ENCODE measurements at places on chromosomes 4 and X.

DNA sequence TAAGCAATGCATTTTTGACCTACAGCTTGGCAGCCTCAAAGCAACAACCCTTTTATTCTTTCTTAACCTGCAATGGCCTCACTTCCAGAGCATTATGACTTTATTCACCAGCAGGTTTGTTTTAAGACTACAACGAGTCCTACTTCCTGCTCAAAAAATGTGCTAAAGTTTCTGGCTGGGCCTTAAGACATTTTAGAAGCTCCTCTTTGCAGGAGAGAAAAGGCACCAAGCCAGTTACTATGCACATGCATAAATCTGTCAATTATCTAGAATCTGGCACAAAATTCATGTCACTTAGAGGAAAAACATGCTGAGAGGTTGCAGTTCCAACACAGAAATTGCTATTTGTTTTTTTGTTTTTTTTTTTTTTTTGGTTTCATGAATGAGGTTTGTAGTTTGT lies 223.0 kb upstream of the EPHA5 start:
- no peak for DNase-seq

- no peak for DNase-seq
Observed at GRCh38 chr4:181507180-181507835, 735.9 kb upstream of the TENM3 start.

GRCh38 chr4:42460043-42460442 lies 62.8 kb downstream of the SHISA3 start:
- no peak for DNase-seq

GRCh38 chrX:131677655-131678628 lies 134.1 kb downstream of the OR13H1 start:
- no peak for DNase-seq

- peak; percentile 47 for DNase-seq
Observed at GRCh38 chrX:50813843-50814661, at the start of gene SHROOM4. SHROOM4 (minus strand) TSS chrX:50814194; CDS start chrX:50814018, 176 bp downstream.
